CD4-positive, CD25-positive, alpha-beta regulatory T cell (primary cell): ENCODE measurements at places on chromosomes 2 and 18. TPM values are rescaled to one million over a fixed set of nuclear protein-coding genes. Genes with fewer than 3 reads are reported as not detected.

Gene OR6B2
- total RNA-seq: not detected

Gene HTRA2
- total RNA-seq: 25.8 TPM

Gene TMSB10
- total RNA-seq: 2,468 TPM

Gene MALL
- total RNA-seq: 0.27 TPM

Gene AQP12B
- total RNA-seq: not detected

Gene POLE4
- 42.3 TPM for total RNA-seq

Gene CDH2
- total RNA-seq: not detected

Gene UBE2E3
- 12.4 TPM for total RNA-seq

Gene ACMSD
- not detected for total RNA-seq

Gene IDH1
- total RNA-seq: 8.8 TPM

Gene DTNA
- not detected for total RNA-seq

Gene SEMA4C
- 23.3 TPM for total RNA-seq

Gene ALKAL2
- not detected for total RNA-seq

GRCh38 chr18:36406805-36407204 lies 109.3 kb downstream of the FHOD3 start:
- no peaks in the 10 kb centered on the region for H3K27me3 ChIP-seq
- no peak overlapping the region for H3K4me3 ChIP-seq
- no peak for DNase-seq

DNA sequence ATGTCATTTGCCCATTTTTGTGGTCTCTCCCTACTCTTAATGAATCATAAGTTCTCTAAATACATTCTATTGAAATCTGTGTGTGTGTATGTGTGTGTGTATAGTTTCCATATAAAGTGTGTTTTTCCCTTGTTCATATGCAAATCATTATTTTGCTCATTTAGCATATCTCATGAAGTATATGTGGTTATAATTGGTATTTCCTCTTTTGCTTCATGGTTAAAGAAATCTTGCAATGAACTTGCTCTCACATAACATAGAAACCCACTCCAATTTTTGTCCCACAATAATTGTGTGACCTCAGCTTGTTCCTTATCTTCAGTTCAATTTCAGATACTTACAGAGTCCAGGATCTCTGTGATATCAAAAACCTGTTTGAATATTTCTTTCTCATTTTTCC lies 1.2 kb downstream of the CPO start:
- H3K4me1 ChIP-seq: no peaks in the 10 kb centered on the region
- no peak overlapping the region for H3K27ac ChIP-seq
- H3K4me3 ChIP-seq: no peak overlapping the region
- DNase-seq: no peak
- no peaks in the 10 kb centered on the region for H3K27me3 ChIP-seq
- no peaks in the 10 kb centered on the region for H3K36me3 ChIP-seq

DNA sequence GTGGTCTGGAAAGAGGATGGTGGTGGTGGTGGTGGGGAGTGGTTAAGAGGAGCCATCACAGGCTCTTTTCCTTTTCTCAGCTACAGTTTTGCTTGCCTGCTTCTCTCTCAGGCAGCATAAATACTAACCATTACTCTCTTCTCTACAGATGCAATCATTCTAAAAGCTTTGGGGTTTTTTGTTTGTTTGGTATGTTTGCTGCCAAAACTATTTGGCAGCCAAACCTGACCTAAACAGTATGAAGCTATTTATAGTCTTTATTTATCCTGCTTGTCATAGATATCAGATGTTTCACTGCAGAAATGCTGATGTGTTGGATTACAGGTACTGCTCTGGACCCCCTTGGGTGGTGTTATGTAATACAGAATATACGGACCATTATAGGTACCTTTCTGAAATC lies 15.3 kb downstream of the SIX3 start:
- no peak for DNase-seq
- H3K27me3 ChIP-seq: peaks cover 19% of the 10 kb centered on the region
- H3K4me3 ChIP-seq: no peak overlapping the region
- H3K27ac ChIP-seq: no peak overlapping the region
- no peaks in the 10 kb centered on the region for H3K36me3 ChIP-seq

GRCh38 chr2:146870691-146871090 lies 974.1 kb upstream of the ACVR2A start:
- H3K4me3 ChIP-seq: no peak overlapping the region
- H3K27me3 ChIP-seq: no peaks in the 10 kb centered on the region
- no peak for DNase-seq
- no peaks in the 10 kb centered on the region for H3K36me3 ChIP-seq

GRCh38 chr2:152410165-152410597 lies 75.2 kb downstream of the FMNL2 start:
- no peak overlapping the region for H3K4me3 ChIP-seq
- no peaks in the 10 kb centered on the region for H3K36me3 ChIP-seq
- no peaks in the 10 kb centered on the region for H3K4me1 ChIP-seq
- H3K27me3 ChIP-seq: peaks cover 4% of the 10 kb centered on the region

DNA sequence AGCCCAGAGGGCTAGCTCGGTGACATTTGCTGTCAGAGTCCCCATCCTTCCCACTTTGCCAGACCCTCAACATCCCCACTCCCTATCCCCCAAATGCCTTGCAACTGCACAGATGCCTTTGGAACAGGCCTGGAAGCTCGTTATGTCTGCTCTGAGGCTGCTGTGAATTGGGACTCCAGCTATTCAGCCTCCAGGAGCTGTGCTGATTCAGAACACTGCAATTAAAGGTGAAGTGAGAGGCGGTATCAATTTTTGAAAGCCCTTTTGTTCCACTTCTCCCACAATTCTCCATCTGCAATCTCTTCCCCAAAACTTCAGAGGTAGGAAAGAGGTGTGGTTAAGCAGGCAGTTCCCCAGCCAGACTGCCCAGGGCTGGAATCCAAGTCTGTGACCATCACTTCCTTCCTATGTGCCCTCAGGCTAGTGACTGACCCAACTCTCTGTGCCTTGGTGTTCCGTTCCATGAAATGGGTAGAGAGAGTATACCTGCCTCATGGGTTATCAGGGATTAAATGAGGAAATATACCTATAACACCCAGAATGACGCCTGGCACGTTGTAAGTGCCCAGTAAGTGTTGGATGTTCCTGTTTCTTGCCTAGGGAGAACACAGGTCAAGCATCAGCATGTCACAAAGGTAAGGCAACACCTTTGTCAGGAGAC lies 17.5 kb downstream of the NOSTRIN start:
- no peaks in the 10 kb centered on the region for H3K36me3 ChIP-seq
- no peak for DNase-seq
- no peaks in the 10 kb centered on the region for H3K27me3 ChIP-seq
- H3K4me3 ChIP-seq: no peak overlapping the region

DNA sequence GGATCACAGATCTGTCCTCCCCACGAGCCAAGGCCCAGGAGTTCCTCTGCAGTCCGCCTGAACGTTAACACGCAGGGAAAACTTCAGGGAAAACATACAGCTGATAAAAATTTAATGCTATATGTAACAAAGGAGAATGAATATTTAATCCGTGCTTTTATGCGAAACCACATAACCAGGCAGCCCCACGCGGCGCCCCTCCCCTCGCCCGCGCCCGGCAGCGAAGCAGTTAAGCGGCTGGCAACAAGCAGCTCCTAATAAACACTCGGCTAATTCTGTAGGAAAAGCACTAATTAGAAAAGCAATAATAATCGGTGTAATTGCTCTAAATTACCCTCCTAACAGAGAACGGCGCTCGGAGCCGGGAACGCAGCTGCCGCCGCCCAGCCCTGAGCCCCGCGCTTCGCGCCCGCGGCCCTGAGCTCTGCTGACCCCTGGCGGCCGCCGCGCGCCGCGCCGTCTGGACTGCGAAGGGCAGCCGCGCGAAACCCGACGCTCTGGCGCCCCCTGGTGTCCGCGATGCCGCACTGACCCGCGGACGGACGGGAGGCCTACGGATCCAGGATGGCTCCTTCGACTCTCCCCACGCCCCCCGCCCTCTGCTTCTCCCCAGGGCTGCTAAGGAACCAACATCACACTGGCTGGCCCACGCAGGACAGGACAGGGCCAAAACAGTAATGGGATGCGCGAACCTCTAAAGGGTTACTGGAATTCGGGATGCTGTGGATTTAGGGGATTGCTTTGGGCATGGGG lies 181.4 kb downstream of the SMAD2 start:
- no peaks in the 10 kb centered on the region for H3K27me3 ChIP-seq
- DNase-seq: peak; percentile 70
- no peak overlapping the region for H3K27ac ChIP-seq
- no peaks in the 10 kb centered on the region for H3K4me1 ChIP-seq

DNA sequence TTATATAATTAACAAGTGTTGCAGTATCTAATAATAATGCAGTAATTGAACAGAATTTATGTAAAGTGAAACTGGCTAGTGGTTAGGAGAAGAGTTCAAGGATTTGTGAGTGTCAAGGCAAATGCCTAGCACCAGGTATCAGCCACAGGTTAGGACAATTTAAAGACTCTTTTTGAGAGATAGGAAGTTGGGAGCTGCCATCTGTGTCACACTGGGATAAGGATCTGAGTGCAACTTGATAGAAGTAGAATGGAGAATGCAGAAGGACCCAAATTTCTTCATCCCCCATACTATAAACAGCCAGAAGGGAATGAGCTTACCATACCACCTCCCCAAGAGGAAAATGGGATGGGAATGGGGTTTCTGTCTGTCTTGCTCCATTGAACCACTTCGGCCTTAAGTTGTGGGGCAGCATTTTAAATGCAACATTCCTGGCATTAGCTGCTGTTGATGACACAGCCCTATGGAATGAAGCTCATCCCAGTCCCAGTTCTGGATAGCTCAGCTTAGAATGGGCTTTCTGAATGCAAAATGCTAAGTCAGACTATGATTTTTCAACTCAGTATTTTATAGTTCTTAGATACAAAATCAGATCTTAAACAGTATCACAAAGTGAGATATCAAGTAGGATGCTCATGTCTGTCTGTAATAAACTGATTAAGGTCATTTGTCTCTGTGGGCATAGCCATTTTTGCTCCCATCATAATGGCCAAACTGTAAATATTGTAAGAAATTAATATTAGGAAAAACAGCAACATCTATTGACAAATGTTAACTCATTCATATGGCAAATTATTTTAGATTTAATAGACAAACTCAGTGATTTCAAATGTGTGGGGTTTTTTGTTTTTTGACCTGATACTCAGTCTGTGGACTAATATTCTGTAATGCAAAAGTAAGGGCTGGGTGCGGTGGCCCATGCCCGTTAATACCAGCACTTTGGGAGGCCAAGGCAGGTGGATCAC lies 44.0 kb downstream of the GPR155 start:
- no peak for DNase-seq
- H3K4me3 ChIP-seq: no peak overlapping the region
- no peak overlapping the region for H3K27ac ChIP-seq
- H3K4me1 ChIP-seq: no peaks in the 10 kb centered on the region
- no peaks in the 10 kb centered on the region for H3K27me3 ChIP-seq

GRCh38 chr2:81747481-81748070 lies 1443.0 kb upstream of the LRRTM1 start:
- H3K4me3 ChIP-seq: no peak overlapping the region
- DNase-seq: no peak

GRCh38 chr2:164655336-164655735 lies 34.1 kb upstream of the GRB14 start:
- DNase-seq: no peak
- no peak overlapping the region for H3K27ac ChIP-seq
- no peaks in the 10 kb centered on the region for H3K36me3 ChIP-seq
- H3K27me3 ChIP-seq: no peaks in the 10 kb centered on the region

- H3K4me1 ChIP-seq: peaks cover 22% of the 10 kb centered on the region
- no peak for DNase-seq
- H3K4me3 ChIP-seq: no peak overlapping the region
- no peak overlapping the region for H3K27ac ChIP-seq
Observed at GRCh38 chr2:44934038-44934982, 7.2 kb upstream of the SIX3 start.

- no peaks in the 10 kb centered on the region for H3K27me3 ChIP-seq
- no peaks in the 10 kb centered on the region for H3K36me3 ChIP-seq
- H3K4me1 ChIP-seq: no peaks in the 10 kb centered on the region
- no peak overlapping the region for H3K27ac ChIP-seq
Observed at GRCh38 chr18:32717126-32717525, 55.7 kb downstream of the KLHL14 start.

GRCh38 chr18:68394705-68395104 lies 320.2 kb downstream of the TMX3 start:
- DNase-seq: no peak
- H3K27ac ChIP-seq: no peak overlapping the region
- no peaks in the 10 kb centered on the region for H3K27me3 ChIP-seq
- H3K4me1 ChIP-seq: no peaks in the 10 kb centered on the region

GRCh38 chr2:105631922-105632321 lies 112.8 kb upstream of the NCK2 start:
- H3K4me1 ChIP-seq: no peaks in the 10 kb centered on the region
- no peak overlapping the region for H3K4me3 ChIP-seq
- peaks cover 11% of the 10 kb centered on the region for H3K27me3 ChIP-seq
- no peak overlapping the region for H3K27ac ChIP-seq
- DNase-seq: no peak

DNA sequence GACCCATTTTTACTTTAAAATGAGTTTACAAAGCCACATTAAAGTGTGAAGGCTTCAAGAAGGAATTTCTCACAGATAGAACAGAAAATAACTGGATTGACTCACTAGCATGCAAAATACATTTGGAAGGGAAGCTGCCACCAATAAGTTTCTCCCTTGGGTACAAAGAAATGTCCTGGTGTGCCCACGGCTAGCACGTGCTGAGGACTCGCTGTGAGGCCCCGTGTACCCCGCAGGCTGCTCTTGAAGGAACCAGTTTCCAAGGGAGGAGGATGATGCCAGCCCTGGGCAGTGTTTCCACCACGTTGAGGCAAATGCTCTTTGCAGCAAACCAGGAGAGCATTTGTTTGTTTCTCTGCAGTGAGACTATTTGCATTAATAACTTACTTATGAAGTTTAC lies 207.3 kb downstream of the SH3RF3 start:
- DNase-seq: no peak
- no peak overlapping the region for H3K27ac ChIP-seq
- peaks cover 35% of the 10 kb centered on the region for H3K4me1 ChIP-seq
- no peaks in the 10 kb centered on the region for H3K27me3 ChIP-seq

- DNase-seq: no peak
- no peaks in the 10 kb centered on the region for H3K27me3 ChIP-seq
- H3K4me1 ChIP-seq: peaks cover 32% of the 10 kb centered on the region
- H3K36me3 ChIP-seq: peaks cover 10% of the 10 kb centered on the region
- H3K4me3 ChIP-seq: peak overlapping the region; percentile 51
Observed at GRCh38 chr2:224561234-224562005, 23.7 kb downstream of the CUL3 start.

GRCh38 chr18:48404716-48405507 lies 4.3 kb downstream of the ZBTB7C start:
- H3K27me3 ChIP-seq: peaks cover 7% of the 10 kb centered on the region
- no peaks in the 10 kb centered on the region for H3K36me3 ChIP-seq
- DNase-seq: no peak
- no peak overlapping the region for H3K27ac ChIP-seq
- H3K4me3 ChIP-seq: no peak overlapping the region

- no peak overlapping the region for H3K4me3 ChIP-seq
- H3K27ac ChIP-seq: no peak overlapping the region
- no peaks in the 10 kb centered on the region for H3K36me3 ChIP-seq
- no peak for DNase-seq
- no peaks in the 10 kb centered on the region for H3K27me3 ChIP-seq
- no peaks in the 10 kb centered on the region for H3K4me1 ChIP-seq
Observed at GRCh38 chr2:133504566-133505505, 63.4 kb downstream of the NCKAP5 start.

GRCh38 chr18:70411307-70411706 lies 122.5 kb downstream of the SOCS6 start:
- H3K27me3 ChIP-seq: no peaks in the 10 kb centered on the region
- no peak for DNase-seq
- no peaks in the 10 kb centered on the region for H3K4me1 ChIP-seq
- H3K4me3 ChIP-seq: no peak overlapping the region
